ENCODE measurements at places on chromosomes 1 and 21.

DNA sequence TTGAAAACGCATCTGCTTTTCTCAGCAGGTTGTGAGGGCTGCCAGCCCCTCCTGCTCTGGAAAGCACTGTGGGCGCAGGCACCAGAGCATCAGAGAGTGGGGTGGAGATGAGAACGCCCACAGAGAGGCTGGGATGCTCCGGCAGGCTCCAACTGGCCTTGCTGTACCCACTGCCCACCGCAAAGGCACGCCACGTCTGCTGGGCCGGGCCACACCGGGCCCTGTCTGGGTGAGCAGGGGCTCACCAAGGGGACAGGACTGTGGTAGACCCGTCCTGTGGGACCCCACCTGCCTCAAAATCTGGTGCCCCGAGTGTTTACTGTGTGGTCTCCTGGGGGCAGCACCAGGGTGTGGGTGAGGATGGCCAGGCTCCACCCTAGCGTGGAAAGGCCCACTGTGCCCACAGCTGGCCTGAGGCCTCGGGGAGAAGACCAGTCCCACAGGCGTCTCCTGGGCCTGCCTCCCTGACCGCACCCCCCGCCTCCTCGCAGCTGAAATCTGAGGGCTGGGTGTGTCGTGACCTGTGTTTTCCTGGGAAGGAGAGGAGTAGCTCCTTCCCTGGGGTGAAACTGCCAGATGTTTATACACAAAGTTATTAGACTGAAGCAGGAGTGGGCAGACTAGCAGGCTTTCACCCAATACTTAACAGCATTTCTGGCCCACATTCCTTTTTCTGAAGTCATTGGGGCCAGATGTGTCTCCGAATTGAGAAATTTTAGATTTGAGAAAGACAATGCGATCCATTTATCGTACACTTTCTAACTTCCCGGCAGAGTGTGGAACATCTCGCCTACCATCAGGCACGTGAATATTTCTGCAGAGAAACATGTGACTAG, 53.8 kb downstream of the STUM start:
- no peak for DNase-seq

DNA sequence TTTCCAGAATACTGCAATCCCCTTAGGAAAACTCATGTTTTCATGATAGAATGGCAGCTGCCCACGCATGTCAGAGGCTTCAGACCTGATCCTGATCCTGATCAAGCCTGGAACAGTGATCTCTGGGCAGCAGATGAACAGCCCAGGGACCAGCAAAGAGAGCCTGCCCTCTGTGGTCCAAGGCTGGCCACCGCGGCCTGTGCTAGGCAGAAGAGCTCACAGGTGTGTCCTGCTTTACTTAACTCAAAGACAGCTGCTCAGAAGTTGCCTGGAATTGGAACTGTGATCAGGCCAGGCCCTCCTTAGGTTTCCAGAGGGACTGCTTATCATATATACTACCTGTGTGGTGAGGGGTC, 21.2 kb upstream of the BCAR3 start:
- DNase-seq, result no peak

- no peak for DNase-seq
Measured at GRCh38 chr1:199172171-199173124, 533.6 kb downstream of the PTPRC start.

DNA sequence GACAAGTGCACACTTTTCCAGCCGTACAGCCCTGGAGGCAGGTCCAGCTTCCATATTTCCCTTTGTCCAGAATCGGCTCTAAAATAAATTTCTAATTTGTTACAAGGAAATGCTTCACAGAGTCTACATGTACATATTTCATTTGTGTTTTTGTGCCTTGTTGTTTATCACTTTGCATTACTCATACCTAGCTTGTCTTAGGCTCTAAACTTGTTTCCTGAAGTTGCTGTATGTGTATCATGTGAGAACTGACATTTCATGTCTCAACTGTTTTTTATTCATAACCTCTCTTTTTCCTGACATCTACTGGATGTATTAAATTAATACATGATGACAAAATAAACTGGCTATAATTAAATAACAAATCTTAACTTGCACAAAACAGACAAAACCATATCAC, 7.5 kb downstream of the CYYR1 start:
- DNase-seq, result no peak

DNA sequence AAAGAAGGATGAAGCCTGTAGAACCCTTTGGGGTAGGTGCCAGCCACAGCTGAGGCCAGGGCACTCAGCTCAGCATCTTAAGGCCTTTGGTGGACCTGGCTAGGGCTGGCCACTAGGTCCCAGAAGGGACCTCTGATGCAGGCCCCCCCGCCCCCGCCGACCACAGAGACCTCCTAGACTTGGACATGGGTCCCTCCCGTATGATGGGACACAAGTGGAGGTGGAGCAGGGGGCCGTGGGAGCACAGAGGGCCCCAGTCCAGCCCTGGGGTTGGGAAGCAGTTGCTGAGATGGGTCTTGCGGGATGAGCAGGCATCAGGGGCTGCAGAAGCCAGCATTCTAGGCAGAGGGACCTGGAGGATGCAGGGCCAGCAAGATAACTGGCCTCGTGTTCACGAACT, 3.2 kb downstream of the B4GALT2 start:
- no peak for DNase-seq

DNA sequence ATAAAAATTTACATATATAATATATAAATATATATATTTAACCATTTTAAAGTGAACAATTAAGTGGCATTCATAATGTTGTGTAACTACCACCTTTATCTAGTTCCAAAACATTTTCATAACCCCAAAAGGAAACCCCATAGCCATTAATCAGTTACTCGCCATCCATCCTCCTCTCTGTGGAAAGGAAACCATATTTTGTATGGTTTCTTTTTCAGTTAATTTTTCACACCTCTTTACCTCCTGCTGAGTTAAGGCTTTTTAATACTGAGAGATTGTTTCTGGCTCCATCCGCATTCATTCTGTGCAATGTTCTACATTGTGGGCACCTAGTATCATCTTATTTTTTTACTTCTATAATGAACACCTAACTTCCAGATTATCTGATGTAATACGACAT, 512.1 kb downstream of the LMO4 start:
- no peak for DNase-seq

GRCh38 chr1:96973605-96974004, 252.0 kb downstream of the PTBP2 start:
- DNase-seq, result no peak

GRCh38 chr21:38631676-38632075, 133.4 kb upstream of the ERG start:
- no peak for DNase-seq

DNA sequence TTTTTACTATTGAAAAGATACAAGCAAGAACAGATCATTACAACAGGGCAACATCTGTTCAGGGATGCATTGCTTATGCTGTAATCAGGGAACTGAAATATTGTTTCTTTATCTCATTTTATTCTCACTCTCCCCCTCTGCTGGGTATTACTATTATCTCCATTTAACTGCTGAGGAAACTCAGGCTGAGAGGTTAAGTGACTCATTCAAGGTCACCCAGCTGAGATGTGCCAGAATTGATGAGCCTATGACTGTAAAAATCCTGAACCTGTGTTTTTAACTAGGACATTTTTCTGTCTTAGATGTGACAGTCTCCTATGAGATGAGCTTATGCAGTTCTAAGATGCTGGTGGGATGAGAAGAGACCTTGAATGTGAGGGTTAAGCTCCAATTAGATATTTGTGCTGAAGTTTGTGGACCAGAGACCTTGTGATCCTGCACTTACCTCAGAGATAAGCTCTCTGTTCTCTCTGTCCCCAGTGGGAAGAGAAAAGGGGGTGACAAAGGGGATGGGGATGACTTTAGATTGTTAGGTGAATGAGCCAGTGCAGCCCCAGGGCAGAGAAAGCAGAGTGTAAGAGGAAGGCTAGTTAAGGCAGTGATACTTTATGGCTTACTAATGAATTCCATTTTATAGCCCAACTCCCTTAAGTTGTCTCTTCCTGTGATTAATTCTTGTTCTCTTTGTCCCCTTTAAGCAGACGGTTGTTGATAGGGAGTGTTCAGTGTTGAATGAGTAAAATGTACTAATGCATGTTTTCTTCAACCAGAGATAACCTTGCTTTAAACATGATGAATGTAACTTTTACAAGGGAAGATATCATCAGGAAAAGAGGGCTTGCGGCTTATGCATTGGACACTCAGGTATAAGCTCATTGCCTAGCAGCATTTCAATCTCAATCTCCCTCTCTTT, 111.4 kb downstream of the HLX start:
- DNase-seq, result no peak

DNA sequence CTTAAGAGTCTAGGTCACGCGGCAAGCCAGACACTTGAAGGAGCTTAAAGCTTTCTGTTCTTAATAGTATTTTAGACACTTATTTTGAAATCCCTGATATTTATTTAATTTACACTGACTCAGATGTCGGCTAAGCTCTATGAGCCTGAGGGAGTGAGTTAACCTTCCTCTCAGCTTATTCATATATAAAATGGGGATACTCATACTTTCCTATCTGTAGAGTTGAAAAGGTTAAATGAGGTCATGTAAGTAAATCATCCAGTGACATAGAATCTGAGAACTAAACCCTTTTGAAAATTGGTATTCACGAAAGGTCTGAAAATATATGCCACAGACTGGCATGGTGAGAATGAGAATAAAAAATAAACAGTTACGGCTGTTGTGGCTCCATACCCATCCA, 1.4 kb upstream of the GPR161 start:
- DNase-seq, result no peak

- DNase-seq, result no peak
Measured at GRCh38 chr1:91777196-91777595, 108.8 kb downstream of the TGFBR3 start.

DNA sequence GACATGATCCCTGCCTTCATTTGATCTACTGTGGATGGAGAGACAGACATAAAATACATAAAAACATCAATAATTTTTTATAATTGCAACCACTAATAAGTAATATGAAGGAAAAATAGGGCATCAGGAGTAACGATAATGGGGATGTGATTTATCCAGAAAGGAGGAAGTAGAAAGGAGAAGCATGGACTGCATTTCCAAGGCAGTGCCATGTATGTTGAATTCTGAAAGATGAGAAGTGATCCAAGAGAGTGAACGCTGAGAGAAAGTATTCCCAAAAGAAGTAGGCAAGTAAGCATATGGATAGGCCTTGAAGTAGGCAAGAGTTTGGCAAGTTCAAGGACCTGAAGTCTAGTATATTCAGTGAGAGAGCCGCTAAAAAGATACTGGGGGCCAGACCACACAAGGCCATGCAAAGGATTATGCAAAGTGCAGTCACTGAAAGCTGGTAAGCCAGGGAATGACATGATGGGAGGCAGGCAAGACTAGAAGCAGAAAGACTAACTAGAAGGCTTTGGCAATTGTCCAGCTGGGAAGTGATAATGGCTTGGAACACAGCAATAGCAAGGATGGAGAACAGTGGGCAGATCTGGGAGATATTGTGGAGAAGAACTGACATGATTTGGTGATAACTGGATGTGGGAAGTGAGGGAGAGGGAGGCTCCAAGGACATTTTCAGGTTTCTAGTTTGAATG, 85.9 kb downstream of the TM2D1 start:
- DNase-seq, result no peak

GRCh38 chr1:66341446-66342089, 192.4 kb upstream of the SGIP1 start:
- DNase-seq, result no peak

DNA sequence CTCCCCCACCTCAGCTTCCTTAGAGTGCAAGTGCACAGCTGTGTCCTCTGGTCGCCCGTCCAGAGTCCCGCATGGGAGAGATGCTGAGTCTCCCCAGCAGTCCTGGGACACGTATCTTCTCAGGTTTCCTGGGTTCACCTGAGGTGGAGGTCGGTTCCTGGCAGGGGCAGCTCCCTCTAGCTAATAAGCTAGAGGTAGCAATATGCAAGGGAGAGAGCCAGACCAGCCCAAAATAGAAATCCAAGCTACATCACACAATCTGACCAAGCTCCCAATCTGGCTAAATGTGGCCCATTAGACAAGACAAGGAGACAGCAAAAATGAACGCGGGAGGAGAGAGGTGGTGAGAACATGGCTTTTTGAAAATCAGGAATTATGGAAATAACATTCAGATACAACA, 30.9 kb upstream of the CADM3 start:
- no peak for DNase-seq

GRCh38 chr1:28428990-28429520, 59.5 kb downstream of the PHACTR4 start:
- no peak for DNase-seq

DNA sequence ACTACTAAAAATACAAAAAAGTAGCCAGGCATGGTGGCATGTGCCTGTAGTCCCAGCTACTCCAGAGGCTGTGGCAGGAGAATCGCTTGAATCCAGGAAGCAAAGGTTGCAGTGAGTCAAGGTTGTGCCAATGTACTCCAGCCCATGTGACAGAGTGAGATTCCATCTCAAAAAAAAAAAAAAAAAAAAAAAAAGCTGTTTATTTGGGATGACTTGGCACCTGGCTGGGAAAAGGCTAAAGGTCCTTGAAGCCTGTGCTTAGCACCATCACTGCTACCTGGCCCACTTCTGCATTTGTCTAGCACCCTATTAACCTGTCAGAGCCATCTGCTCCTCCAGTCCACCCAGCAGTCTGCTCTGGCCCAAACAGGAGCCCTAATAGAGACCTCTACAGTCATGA, 25.0 kb downstream of the PRDX6 start:
- no peak for DNase-seq

DNA sequence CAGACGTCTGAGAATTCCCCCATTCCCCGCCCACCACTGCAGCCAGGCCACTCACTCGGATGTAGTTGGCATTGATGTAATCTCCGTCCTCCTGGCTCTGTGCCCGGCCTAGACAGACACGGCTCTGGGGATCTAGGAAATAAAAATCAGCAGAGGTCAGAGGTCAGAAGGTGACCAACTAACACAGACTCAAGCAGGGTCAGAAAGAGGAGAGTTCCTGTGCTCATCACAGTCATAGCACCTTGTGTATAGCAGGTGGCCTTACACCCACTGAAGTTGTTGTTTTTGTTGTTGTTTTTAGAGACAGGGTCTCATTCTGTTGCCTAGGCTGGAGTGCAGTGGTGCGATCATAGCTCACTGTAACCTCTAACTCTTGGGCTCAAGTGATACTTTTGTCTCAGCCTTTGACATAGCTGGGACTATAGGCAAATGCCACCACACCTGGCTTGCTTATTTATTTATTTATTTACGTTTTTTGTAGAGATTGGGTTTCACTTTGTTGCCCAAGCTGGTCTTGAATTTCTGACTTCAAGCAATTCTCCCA, 4.9 kb downstream of the PTPN7 start:
- DNase-seq, result no peak

DNA sequence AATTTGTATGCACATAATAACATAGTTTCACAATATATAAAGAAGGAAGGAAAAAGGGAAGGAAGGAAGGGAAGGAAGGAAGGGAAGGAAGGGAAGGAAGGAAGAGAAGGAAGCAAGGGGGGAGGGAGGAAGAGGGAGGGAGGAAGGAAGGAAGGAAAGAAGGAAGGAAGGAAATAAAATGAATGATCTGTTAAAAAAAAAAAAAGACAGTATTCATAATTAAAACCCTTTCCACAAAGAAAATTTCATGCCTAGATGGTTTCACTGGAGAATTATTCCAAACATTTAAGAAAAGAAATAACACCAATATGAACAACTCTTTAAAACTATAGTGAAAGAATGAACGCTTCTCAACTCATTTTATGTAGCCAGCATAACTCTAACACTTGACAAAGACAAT, 44.8 kb downstream of the CDKN2C start:
- DNase-seq, result no peak

Measured in stimulated activated CD4-positive, alpha-beta T cell treated with anti-CD3 and anti-CD28 coated beads, Interleukin-1b, Interleukin-23, amount 100 ng/mL, for 1 hour (primary cell).